ENCODE measurements at places on chromosomes 4 and X.

GRCh38 chrX:47530049-47530448, 31.0 kb upstream of the ARAF start:
- DNase-seq, result no peak

GRCh38 chr4:136644279-136644678, 888.0 kb downstream of the PCDH18 start:
- peak; percentile 46 for DNase-seq

DNA sequence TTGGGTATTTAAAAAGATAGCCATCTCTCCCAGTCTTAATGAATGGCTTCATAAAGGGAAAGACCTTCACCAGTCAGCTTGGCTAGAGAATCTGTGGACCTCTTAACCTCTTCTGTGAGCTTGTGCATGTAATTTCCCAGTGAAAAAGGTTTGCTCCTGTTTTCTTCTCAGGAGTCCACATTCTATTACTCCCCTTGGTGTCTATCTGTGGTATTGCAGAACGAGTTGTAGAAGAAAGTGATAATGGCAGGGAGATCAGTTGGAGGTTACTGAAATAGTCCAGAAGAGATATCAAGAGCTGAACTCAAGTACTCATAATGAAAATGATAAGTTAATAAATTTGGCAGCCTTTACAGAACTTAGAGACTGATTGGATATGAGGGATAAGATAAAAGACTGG, 16.5 kb upstream of the VAMP7 start:
- no peak for DNase-seq

DNA sequence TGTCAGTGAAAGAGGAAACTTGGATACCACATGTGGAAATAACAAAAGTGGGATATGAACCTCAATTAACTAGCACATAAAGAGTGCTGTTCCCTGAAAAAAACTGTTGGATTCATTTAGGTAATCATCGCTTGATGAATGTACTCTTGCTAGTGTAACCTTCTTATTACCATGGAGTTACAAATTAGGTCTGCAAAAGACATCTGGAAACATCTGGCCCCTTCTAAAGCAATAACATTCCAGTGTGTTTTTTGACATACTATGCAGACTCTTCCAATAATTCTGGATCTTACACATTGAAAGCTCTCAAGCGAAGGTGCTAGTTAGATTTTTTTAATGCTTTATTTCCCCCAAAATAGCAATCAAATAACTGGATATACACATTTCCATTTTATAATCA, 134.6 kb downstream of the ATP10D start:
- no peak for DNase-seq

GRCh38 chr4:89657931-89658700, 178.8 kb downstream of the SNCA start:
- DNase-seq, result peak; percentile 18

- no peak for DNase-seq
These were observed 323.0 kb downstream of the HS3ST1 start for GRCh38 chr4:11105715-11106114.

DNA sequence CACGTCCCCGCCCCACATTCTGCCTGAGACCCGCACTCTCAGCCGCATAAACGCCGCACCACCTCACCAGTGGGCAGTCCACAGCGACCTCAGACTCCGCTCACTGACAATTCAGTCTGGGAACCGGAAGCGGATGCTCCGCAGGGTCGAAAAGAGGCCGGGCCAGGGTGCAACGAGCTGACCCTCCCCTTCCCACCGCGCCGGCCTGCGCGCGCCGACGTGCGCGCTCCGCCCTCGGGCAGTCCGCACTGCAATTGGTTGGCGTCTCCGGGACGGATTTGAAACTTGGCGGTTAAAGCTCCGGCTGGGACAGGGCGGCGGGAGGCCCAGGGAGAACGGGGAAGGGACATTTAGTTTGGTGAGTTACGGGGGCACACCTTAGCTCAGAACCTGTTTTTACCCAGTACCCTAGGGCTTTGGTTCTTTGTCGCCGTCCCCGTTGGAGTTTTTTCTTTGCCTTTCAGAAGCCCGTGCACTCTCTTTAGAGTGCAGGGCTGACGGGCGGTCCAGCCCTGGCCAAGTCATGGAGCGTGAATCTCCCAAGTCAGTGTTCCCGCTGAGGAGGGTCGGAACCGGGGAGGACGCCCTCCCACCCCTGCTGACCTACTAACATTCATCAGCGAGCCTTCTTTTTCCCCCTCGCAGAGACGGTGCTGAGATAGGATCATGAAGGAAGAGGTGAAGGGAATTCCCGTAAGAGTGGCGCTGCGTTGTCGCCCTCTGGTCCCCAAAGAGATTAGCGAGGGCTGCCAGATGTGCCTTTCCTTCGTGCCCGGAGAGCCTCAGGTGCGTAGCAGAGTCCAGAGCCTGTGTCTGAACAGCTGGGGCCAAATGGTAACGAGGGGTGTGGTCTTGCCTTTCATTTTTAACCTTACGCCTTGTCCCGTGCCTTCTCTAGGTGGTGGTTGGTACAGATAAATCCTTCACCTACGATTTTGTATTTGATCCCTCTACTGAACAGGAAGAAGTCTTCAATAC, at the start of the genes KIF4A and PDZD11:
KIF4A (plus strand) TSS at position 312 of the 978 bp plus-strand sequence; CDS start at position 667, 355 bp downstream.
PDZD11 (minus strand) TSS at position 135 of the 978 bp plus-strand sequence. CDS start 586 bp downstream, outside the sequence.
- DNase-seq, result peak; percentile 80

GRCh38 chrX:10031746-10032145, 64.6 kb downstream of the CLDN34 start:
- DNase-seq, result no peak

DNA sequence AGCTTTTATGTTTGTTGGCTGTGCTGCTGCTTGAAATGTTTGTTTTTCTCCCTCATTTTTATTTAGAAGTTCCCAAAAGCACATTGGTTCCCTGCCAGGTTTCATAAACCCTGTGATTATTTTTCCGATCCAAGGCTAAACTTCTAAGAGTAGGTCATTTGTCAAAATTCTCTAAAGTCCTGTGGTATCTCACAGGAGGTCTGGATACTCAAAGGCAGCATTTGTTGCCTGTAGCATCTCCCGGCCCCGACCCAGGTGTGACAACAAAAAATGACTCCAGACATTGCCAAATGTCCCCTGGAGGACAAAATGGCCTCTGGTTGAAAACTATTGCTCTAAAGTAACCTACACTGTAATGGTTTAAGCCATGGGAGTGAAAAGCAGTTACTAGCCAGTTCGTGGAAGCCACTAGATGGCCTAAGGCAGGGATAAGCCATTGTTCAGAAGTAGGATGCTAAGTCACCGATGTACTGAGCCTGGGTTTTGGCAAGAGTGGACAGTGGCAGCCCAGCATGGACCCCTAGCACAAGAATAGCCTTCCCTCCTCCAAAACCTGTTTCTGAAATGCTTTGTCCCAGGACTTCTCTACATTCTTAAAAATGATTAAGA, 256.1 kb downstream of the THOC2 start:
- no peak for DNase-seq

DNA sequence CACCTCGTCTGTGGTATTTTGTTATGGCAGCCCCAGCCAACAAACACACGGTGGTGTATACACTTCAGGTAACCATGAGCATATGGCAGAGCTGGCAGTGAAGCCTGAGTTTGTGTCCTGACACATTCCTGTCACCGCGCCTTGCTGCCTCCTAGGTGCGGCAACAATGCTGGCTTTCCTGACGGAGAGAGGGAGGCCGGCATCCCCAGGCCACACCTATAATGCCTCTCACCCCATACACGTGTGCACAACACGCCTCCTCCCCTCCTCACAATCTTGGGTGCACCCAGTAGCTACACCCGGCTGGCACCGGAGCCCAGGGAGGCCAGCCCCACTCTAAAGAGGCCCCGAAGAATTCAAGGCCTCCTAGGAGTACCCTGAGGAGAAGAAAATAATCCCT, 158.5 kb downstream of the NSUN7 start:
- no peak for DNase-seq

DNA sequence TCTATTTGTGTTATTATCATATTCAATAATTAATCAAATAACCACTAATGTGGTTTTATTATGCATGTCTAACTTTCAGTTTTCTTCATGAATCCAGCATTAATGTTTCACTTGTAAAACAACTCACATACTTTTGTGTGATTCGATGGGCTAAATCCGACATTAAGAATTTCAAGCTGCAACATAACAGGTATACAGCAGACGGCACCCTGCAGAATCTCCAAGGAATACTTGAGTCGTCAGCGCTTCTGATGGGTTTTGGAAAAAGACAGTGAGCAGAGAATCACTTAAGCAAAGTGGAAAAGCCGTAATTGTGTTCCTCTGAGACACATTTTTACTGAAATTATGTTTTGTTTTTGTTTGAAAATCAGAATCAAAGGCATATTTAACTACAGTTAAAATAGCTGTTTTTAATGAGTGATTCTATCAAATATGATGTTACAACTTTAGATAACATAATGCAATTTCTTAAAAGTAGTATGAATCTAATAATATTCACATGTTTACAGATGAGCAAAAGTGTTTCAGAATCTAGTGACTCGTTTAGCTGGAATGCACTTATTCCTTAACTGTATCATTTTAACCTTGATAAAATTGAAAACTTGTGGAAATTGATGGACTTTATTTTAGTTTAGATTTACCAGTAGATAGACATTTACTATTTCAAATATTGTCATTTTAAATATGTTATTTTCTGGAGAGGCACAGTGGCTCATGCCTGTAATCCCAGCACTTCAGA, 514.8 kb downstream of the CCSER1 start:
- DNase-seq, result peak; percentile 50

GRCh38 chrX:115503099-115503498, 57.9 kb upstream of the PLS3 start:
- DNase-seq, result no peak

- no peak for DNase-seq
These were observed 228.1 kb downstream of the CBR4 start for GRCh38 chr4:168781926-168782325.

DNA sequence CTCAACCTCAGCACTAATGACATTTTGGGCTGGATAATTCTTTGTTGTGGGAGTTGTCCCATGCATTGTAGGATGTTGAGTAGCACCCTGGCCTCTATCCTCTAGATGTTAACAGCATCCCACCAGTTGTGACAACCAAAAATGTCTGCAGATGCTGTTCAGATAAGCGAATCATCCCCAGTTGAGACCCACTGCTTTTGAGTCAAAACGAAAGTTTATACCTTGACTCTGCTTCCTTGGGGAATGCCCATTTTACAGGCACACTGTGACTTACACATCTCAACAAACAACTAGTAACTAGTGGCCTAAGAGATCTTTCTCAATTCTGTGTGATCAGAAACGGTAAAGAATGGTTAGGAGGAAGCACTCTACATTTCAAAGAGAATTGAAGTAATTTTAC, 37.0 kb downstream of the SEPSECS start:
- DNase-seq, result no peak

- peak; percentile 53 for DNase-seq
These were observed 112.5 kb upstream of the ATP6AP2 start for GRCh38 chrX:40468033-40468846.

- DNase-seq, result no peak
These were observed 813.7 kb downstream of the DMD start for GRCh38 chrX:32397562-32398216.

- DNase-seq, result peak; percentile 52
These were observed at the start of gene PROM1 for GRCh38 chr4:16083241-16084191. Gene PROM1, minus strand, starts transcription at chr4:16084023. Its CDS starts 8,117 bp downstream, at chr4:16075906.

Measured in SK-N-DZ (cell line).